ENCODE measurements at places on chromosomes 6 and 20. TPM values are rescaled to one million over a fixed set of nuclear protein-coding genes. Genes with fewer than 3 reads are reported as not detected.

The SLC17A2 gene
- polyA plus RNA-seq: 0.86 TPM

The TSPO2 gene
- polyA plus RNA-seq: 0.76 TPM

The ATP9A gene
- 62.4 TPM for polyA plus RNA-seq

The SLC17A3 gene
- polyA plus RNA-seq: 1.3 TPM

The LY6G6F gene
- polyA plus RNA-seq: 0.32 TPM

The BCAS4 gene
- 5.1 TPM for polyA plus RNA-seq

The HLA-DOA gene
- polyA plus RNA-seq: 5.9 TPM

The HLA-DPB1 gene
- polyA plus RNA-seq: 13.5 TPM

The OPRM1 gene
- polyA plus RNA-seq: 0.08 TPM

DNA sequence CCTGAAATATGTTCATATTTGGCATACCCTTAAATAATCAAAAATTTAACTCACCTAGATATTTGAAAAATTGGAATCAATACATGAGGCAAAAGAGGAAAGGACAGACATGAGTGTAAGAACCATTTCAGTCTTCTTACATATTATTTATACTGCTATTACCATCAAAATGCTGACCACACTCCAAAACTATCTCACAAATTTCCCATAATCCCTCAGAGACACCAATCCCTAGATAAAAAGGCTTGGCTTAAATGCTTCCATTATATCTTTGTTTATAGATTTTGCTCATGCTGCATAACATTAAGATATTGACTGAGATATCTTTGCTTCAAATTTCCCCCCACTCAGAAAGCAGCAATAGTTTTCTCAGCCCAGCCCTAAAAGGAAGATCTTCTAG lies 11.7 kb upstream of the NT5DC1 start:
- no peak for DNase-seq

GRCh38 chr6:28901831-28902230 lies 22.0 kb downstream of the TRIM27 start:
- no peak for DNase-seq

DNA sequence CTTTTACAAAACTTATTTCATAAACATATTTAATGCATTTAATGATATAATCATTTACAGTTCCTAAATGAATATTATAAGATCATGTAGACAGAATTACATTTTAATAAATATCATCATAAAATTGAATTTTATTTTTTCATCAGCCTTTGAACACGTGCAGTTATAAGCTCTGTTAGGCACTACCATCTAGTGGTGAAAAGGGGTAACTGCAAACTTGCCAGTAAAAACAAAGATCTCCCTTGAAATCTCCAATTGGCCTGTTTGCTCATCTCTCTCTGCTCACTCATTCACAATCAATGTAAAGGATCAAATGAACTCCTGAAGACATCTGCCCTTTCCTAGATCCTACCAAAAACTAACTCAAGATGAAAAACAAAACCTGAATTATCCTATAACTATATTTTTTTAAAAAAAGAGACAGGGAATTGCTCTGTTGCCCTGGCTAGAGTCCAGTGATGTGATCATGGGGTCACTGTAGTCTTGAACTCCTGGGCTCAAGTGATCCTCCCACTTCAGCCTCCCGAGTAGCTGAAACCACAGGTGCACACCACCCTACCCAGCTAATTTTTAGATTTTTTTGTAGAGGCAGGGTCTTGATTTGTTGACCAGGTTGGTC lies 31.7 kb downstream of the SAMHD1 start:
- peak; percentile 62 for DNase-seq

DNA sequence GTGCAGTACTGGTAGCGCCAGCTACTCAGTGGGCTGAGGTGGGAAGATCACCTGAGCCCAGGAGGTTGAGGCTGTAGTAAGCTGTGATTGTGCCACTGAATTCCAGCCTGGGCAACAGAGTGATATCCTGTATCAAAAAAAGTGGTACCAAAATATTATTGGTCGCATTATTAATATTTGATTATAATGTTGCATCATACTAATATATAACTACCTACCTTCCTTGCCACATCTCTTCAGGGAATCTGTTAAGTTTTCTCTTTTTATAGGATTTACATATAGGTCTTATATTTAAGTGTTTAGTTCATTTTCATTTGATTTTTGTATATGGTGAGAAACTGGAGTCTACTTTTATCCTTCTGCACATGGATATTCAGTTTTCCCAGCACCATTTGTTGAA lies 66.3 kb upstream of the PHACTR3 start:
- DNase-seq: no peak

- DNase-seq: no peak
Observed at GRCh38 chr6:84197708-84198107, 29.7 kb downstream of the CEP162 start.

GRCh38 chr6:154462425-154462824 lies 48.1 kb downstream of the CNKSR3 start:
- no peak for DNase-seq

DNA sequence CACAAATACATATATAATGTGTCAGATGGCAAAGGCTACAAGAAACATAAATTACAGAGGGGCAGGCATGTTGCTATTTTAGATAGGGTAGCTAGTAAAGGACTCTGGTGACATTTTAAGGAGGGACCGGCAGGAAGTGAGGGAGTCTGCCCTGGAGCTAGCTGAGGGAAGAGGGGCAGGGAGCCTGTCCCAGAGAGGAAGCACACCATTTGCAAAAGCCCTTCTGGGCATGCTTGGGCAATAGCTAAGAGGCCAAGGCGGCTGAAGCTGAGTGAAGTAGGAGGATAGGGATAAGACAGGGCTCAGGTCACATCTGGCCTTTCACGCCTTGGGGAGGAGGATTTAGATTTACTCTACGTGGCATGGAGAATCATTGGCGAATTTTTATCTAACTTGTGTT lies 96.2 kb downstream of the RTN4IP1 start:
- no peak for DNase-seq

DNA sequence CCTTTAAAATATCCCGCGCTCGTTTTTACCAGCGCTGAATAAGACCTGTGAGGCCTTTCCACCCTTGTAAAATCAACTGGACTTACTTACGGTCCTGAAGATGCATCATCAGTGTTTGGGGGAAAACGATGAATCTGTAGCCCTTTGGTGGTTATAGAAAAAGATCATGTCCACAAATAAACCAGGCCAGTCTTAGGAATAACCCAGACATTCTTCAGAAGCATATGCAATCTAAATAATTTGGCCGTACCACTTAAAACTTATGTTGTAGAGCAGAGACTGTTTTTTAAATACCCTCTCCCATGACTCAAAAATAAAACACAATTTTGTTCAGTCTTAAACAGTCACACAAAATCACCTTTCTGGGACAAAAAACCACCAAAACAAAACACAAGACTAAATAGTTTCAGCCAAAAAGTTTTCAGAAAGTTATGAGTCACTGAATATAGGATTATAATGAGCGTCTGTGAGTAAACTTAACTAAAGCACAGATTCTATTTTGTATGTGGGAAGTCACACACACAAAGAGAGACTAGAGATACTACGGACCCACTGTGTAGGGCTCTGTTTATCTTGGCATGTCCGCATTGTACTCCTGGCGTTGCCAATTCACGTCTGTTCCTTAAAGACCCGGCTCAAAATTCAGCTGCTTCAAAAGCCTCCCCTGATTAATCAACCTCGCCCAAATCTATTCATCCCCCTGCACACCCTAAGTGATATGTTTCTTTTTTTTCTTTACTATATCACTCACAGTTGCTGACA lies 26.5 kb upstream of the SMOC2 start:
- DNase-seq: no peak

- DNase-seq: no peak
Observed at GRCh38 chr6:112626468-112627082, 279.4 kb downstream of the RFPL4B start.

GRCh38 chr20:48832405-48832730 lies 4.6 kb upstream of the PREX1 start:
- DNase-seq: no peak

DNA sequence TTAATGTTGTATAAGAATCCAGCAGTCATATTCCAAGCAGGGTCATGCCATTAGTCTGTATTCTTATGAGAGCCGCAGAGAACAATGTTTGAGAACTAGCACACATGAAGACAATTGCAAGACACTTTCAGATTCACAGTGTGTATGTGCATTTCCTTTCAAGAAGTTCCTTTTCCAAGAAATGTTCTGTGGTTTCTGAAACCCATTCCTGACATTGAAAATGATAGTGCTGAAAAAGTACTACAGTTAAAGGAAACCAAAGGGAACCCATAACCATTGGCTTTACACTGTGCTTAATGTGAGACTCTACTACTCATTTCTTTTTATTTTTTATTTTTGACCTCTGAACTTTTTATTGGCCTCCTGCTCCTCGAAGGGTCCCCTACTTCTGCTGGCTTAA lies 4.2 kb upstream of the CALHM6 start:
- no peak for DNase-seq

DNA sequence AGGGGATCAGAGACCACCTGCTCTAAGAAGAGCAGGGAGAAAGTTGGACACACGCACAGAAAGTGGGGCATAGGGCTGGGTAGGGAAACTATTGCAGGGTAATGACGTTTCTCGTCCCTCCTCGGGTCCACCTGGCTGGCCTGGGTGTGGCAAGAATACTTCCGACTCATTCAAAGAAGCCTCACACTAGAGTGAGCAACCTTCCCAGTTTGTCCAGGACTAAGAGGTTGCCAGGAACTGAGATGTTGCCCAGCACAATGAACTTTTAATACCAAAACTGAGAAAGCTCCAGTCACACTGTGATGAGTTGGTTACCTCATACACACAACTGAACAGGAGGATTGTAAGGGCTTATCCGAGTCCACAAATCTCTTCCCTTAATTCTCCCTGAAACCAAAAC lies 74.5 kb upstream of the ADGRF1 start:
- DNase-seq: no peak

- DNase-seq: no peak
Observed at GRCh38 chr6:143549949-143550268, 38.4 kb upstream of the FUCA2 start.

DNA sequence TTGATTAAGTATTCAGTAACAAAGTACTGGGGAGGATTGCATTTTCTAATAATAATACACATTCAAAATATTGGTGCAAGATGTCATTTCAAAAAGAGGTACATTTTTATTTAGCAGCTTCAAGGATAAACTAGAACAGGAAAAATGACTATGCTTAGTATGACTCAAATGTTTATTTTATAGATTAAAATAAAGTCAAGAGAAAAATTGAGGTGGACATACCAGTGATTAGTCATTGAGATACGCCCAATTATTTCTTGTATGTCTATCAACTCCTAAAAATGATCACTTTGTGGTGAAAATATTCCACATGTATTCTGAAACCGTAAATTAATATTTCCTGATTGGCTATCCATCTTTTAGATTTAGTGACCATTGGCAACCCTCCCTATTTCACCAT lies 96.7 kb downstream of the PHF3 start:
- no peak for DNase-seq

DNA sequence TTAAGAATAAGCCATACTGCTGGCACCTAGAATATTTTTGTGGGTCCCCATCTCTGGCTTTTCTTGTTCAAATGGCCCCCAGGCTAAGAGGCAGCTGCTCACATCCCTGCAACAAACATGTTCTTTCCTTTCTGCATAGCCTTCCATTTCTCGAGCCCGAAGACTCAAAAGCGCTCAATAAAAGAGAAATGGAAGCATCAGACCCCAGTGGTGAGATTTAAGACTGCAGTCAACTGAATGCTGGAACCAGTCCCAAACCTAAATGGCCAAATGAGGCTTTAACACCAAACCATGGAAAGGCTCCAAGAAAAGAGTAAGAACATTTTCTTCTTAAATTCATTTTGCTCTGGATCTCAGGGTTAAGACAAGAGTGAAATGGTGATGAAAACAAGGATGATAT lies 122.1 kb upstream of the TRAF3IP2 start:
- no peak for DNase-seq

GRCh38 chr6:44275271-44275748 lies 5.1 kb downstream of the TMEM151B start:
- DNase-seq: no peak

GRCh38 chr20:5784735-5785134 lies 34.5 kb downstream of the SHLD1 start:
- DNase-seq: no peak

DNA sequence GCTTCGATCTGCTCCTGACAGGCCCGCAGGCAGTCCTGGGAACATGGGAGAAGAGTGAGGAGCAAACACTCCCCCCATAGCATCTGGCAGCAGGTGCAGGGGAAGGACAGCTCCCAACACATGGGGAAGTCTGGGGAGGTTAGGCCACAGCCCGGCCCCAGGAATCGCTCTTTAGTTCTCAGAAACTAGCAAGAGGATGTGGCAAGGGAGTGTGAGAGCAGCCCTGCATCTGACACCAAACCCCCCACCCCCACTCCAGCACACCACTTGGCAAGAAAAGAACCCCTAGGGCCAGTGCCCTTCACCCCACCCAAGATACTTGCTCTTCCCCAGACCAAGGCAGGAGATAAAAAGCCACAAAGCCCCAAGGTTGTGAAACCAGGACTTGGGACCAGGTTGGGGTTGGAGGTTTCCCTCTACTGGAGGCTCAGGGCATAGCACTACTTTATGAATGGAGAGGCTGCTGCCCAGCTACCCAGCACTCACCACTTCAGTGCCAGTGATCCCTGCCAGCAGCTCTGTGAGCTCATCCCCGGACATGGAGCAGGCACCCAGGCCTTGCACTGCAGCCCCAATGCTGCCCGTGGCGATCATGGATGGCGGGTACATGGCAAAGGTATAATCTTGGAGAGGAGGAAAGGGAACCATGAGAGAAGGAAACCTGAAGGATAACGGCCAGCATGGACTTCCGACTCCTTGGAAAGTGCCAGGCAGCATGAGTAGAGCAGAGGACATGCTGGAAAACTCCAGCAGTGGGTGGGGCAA lies 5.4 kb downstream of the CCND3 start:
- DNase-seq: peak; percentile 54

GRCh38 chr6:142861711-142862110 lies 83.3 kb downstream of the HIVEP2 start:
- no peak for DNase-seq

DNA sequence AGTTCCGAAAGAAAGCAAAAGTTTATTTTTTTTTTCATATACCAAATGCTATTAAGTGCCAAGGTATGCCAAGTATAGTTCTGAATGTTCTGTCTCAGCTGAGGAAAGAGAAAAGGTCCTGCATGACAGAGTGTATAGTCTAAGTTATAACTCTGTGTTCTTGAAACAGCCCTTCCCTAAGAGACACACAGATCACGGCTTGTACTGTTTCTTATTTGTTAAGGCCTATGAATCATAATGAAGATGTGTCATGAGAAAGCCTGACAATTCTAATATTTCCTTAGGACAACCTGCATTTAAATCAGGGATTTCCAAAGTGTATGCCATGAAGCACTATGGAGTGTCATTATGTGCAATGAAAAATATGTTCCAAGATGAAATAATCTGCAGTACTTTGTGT lies 538.7 kb upstream of the CDH4 start:
- DNase-seq: no peak

- DNase-seq: peak; percentile 87
Observed at GRCh38 chr20:11891776-11892545, 25.7 kb upstream of the BTBD3 start.

- no peak for DNase-seq
Observed at GRCh38 chr20:43843965-43844660, 70.5 kb upstream of the TOX2 start.

- no peak for DNase-seq
Observed at GRCh38 chr6:17200395-17200794, 80.8 kb upstream of the RBM24 start.

All from left kidney (tissue), 8 donors.